ENCODE measurements at places on chromosomes 11 and 22.

GRCh38 chr11:44416776-44417175 lies 106.8 kb upstream of the ALX4 start:
- DNase-seq = no peak

GRCh38 chr11:31972623-31973022 lies 118.3 kb upstream of the RCN1 start:
- no peak for DNase-seq

DNA sequence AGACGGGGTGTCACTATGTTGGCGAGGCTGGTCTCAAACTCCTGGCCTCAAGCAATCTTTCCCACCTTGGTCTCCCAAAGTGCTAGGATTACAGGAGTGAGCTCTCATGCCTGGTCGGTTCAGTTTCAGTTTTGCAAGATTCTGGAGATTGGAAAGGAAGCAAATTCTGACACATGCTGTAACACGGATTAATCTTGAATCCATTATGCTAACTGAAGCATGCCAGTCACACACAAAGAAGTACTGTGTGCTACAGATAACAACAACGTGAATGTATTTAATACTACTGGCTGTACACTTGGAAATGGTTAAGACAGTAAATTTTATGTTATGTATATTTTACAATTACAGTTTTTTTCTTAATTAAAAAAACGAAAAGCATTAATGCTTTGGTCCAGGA lies 107.6 kb downstream of the MED15 start:
- no peak for DNase-seq

GRCh38 chr11:64656862-64657261 lies 65.8 kb downstream of the SLC22A12 start:
- no peak for DNase-seq

- DNase-seq = peak; percentile 28
Observed at GRCh38 chr22:37638391-37639069, 939 bp upstream of the SH3BP1 start.

DNA sequence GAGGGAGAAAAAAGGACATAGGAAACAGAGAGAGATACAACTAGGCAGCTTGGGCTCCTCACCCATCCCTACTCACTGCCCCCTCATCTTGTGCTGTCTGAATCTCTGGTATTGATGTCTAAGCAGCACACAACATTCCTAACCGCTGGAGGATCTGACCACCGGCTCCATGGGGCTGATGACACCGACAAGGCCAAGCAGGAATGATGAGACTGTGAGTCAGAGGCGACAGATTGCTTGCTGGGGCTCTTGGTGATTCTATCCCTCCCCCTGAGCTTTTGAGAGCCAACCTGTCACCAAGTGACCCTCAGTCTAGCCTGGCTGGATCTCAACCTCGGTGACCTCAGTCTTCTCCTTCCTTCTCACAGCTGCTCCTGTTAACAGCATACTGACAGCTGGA lies 13.8 kb downstream of the PAMR1 start:
- no peak for DNase-seq

- DNase-seq = no peak
Observed at GRCh38 chr11:74284466-74284865, 27.0 kb downstream of the P4HA3 start.

GRCh38 chr22:27380855-27381254 lies 420.7 kb downstream of the MN1 start:
- no peak for DNase-seq

DNA sequence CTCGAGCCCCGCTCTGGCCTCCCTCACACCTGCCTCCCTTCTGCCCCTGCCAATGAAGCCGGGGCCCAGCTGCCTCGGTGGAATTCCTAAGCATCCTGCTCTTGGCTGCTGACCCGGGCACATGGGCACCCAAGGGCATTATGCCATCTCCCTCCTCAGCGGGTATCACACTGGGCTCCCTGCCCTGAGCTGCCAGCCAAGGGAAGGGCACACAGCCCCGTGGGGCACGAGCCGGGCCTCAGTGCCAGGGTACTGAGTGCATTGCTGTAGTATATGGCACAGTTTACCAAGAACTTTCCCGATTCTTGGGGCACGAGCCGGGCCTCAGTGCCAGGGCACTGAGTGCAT lies 43.8 kb upstream of the JAM3 start:
- no peak for DNase-seq

DNA sequence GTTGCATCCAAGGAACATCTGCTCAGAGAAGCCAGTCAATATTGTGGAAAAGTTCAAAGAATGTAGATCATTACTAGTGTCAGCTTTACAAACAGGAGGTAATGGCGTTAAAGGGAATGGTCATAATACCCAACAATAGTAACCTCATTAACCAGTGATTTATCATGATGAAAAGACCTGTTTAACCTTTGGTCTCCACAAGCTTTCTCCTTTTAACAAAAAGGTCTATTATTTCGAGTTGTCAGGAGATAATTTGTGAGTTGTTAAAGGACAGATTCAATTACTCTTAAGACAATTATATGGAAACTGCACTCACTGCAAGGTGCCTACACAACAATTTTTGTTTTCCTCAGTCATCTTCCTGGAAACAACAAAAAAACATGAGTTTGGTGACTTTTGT lies 73.8 kb upstream of the HTATIP2 start:
- no peak for DNase-seq

- no peak for DNase-seq
Observed at GRCh38 chr11:17629113-17629512, 82.1 kb downstream of the OTOG start.

DNA sequence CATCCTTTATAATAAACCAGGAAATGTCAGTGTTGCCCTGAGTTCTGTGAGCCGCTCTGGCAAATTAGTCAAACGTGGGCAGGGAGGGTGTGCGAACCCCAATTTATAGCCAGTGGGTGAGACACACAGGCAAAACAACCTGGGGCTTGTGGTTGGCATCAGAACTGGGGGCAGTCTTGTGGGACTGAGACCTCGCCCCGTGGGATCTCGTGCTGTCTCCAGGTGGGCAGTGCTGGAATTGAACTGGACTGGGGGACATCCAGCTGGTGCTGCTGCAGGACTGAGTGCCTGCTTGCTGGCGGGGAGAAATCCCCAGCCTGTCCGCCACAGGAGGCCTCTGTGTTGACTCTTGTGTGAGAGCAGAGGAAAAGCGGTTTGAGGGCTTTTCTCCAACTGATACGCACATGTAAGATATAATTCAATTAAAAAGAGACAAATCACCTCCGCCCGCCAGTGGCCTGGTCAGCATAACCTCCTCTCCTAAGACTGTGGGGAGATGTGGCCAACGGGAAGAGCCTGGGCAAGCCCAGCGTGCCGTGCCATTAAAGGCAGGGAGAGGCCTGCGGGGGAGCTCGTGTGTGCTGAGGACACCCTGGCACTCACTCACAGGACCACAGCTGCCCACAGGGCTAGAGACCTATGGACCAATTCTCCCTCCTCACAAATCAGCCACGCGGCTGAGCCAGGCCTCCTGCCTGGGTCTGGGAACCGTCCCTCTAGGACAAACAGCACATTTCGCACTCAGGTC lies 18.4 kb downstream of the SULT4A1 start:
- DNase-seq = no peak

- DNase-seq = no peak
Observed at GRCh38 chr22:27137871-27138337, 480.5 kb downstream of the MIAT start.

GRCh38 chr11:104819107-104819506 lies 79.2 kb downstream of the CASP12 start:
- no peak for DNase-seq

- DNase-seq = no peak
Observed at GRCh38 chr11:76329084-76329648, 51.8 kb downstream of the THAP12 start.

DNA sequence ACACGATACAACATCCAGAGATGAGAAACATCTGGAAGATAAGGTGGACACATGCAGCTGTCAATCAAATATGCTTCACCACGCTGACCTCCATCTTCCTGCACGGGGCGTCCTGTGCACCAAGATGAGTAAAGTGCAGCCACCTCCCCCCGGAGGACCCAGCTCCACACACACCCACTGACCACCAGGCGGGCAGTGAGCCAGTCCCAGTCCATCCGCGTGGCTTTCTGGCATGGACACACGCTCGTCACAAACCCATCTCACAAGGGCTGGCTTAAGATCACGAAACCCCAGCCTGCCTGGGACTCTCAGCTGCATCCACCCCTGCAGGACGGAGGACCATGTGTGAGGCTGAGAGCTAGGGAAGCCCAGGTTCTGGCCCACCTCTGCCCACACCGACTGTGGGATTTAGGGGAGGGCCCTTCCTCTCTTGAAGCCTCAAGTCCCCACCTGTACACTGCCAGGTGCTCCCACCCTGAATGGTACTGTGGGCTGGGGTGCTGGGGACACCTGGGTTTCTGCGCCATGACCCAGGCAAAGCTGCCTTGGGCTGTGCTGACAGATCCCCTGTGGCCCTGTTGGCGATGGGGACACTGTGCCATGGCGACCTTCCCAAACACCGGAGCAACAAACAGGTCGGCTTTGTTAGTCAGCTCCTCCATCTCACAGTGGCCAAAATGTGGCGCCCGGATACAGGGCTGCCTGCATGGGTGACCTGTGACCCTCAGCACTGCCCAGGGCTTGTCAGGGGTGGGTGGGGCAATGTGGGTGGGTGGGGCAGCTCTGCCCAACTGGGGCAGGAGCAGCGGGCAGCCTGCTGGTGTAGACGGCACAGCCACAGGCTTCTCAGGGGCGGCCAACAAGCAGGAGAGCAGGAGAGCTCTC lies 629.0 kb downstream of the TBC1D22A start:
- no peak for DNase-seq

Measured in activated T-cell treated with anti-CD3 and anti-CD28 coated beads, Interleukin-2, amount 50 U/mL, for 72 hours (primary cell).